Right renal pelvis (tissue), 4 donors: ENCODE measurements at places on chromosomes 6 and 20.

- DNase-seq, result no peak
These were observed 2.9 kb upstream of the MDGA1 start for GRCh38 chr6:37700620-37700973.

- no peak for DNase-seq
These were observed 50.0 kb upstream of the ESR1 start for GRCh38 chr6:151757506-151757955.

DNA sequence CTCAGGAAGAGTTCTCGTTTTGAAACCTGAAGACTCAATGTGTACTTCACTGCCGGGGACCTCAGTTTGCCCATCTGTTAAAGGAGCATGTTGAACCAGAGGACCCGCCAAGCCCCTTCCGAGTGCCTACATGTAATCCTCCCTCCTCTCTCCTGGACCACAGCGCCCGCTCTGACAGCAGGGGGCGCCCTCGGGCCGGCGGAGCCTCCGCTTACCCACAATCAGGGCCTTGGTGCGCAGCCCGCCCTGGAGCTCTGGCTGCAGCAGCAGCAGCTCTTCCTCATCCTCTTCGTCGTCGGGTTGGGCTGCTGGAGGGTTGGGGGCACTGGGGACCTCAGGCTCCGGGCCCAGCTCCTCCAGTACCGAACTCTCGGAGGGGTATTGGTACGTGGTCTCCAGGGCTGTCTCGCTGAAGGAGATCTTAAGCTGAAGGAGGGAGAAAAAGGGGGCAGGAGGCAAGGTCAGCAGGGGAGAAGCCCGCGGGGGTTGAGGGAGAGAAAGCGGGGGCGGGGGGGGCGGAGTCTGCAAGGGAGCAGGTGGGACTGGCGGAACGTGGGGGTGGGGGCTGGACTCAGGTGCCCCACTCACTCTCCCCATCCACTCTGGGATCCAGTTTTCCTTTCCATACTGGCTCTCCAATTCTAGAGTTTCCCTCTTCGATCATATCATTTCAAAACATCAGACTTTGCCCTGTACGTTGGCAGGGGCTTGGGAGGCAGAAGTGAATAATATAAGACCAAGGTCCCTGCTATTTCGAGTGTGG, 6.3 kb upstream of the DHX16 start:
- DNase-seq, result peak; percentile 60

DNA sequence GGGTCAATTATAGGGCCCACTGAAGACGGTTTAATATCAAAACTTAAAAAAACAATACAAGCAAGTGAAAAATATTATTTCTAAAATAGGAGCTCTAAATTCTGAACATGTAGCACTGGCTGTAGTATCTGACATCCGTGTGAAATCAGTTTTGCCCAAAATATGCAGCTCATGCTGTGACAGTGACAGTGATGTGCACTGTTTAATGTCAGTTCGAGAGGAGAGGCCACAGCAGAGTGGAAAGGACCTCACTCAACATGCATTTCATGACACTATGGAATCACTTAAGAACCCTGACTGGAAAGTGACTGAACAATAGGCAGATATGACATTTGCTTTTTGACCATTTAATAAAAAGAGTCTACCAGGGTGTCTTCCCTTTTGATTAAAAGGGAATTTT, 397.0 kb downstream of the FRK start:
- DNase-seq, result no peak

DNA sequence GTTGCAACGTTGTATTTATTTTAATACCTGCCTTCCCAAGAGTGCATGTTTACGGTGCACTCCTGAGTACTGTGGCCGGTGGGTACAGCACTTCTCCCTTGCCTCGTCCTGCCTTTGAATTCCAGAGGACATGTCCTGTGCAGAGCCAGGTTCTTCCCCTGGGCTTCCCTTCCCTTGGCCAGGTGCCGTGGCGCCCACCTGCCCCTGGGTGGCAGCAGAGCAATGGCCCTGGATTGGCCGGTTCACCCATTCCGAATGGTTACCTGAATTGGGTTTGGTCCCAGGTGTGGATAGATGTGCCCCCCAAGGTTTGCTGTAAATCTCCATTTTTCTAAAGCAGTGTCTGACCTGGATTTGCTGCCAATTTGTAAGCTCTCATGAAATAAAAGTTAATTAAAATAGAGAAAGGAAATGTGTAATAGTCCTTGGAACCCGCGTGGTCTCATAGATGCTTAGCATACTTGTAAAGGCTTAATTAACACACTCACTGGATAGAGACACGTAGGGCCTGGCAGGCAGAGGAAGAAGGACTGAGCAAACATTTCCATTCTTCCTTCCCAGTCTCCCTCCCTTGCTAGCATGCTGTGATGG, 40.6 kb downstream of the DTD1 start:
- no peak for DNase-seq

- DNase-seq, result no peak
These were observed 157.8 kb downstream of the SYCP2 start for GRCh38 chr20:59775687-59776055.

DNA sequence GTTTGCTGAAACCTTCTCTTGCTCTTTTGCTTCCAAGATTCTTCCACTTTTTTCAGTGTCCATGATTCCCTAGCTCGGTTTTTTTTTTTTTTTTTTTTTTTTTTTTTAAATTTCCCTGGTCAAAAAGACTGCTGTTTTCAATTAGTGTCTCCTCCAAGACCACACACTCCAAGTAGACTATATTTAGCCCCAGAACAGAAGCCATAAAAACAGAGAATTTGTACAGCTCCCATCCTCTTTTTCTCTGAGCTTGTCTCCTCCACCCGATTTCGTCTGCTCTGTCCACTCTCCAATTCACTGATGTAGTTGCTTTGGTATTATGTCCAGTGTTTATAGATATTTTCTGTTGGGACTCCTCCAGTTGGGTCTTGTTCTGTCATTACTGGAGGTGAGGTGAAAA, 37.6 kb downstream of the RSPH3 start:
- no peak for DNase-seq

- no peak for DNase-seq
These were observed 194.2 kb downstream of the SLC35F1 start for GRCh38 chr6:118101220-118101619.

DNA sequence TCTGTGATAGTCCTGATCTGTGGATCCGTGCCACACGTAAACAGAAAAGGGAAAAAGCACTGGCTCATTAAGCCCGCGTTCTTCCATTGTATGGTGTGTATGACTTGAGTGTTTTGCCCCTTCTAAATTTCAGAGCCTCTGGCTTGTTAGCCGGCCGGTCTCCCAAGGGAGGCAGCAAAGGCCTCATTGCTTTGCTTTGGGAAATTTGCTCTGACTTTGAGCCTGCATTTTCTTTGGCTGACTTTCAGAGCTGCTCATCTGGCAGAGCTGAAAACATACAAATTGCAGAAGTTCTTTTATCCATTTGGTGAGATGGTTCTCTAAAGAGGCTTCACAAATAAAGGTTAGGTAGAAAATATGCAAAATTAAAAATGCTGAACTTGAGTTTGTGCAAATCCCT, 123.0 kb downstream of the UTRN start:
- DNase-seq, result no peak

GRCh38 chr20:51164731-51165130, 141.8 kb upstream of the KCNG1 start:
- no peak for DNase-seq

DNA sequence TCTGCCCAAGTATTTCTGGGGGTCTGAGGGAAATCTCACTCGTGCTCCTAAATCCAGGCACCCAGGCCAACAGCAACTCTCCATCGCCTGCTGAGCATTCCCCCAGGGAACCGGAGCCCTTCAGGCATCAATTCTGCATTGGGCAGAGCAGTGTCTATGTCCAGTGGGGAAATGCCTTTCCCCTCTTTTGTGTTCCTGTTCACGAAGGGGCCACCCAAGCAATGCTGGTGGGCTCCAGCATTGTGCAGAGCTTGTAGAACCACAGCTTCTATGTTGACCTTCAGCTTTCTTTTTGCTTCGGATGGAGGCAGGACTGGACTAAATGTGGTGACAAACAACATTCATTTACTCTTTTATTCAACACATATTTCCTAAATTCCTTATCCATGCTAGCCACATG, 27.2 kb upstream of the DDR1 start:
- no peak for DNase-seq

- no peak for DNase-seq
These were observed 20.8 kb downstream of the PLCB1 start for GRCh38 chr20:8152847-8153246.

GRCh38 chr6:158008864-158009113, 27.1 kb downstream of the SYNJ2 start:
- DNase-seq, result no peak

DNA sequence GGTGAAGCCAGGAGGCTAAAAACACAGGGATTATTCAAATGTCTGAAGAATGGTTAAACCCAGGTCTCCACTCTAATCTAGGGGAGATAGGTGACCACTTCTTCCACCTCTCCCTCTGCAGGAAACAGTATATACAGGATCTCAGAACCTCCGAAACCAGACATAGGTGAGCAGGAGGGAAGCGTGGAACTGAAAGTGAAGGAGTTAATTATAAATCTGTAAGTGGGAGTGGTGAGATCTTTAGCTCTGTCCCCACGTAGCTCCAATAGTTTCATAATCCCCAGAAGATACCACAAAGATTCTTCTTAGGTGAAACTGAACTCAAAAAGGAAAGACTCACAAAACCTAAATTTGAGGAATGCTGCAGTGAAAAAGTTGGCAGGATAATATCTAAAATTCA, 76.8 kb downstream of the THEMIS start:
- DNase-seq, result no peak

- no peak for DNase-seq
These were observed 27.9 kb upstream of the SGK1 start for GRCh38 chr6:134345789-134346188.

- DNase-seq, result no peak
These were observed 74.1 kb upstream of the NAA20 start for GRCh38 chr20:19943061-19943521.

DNA sequence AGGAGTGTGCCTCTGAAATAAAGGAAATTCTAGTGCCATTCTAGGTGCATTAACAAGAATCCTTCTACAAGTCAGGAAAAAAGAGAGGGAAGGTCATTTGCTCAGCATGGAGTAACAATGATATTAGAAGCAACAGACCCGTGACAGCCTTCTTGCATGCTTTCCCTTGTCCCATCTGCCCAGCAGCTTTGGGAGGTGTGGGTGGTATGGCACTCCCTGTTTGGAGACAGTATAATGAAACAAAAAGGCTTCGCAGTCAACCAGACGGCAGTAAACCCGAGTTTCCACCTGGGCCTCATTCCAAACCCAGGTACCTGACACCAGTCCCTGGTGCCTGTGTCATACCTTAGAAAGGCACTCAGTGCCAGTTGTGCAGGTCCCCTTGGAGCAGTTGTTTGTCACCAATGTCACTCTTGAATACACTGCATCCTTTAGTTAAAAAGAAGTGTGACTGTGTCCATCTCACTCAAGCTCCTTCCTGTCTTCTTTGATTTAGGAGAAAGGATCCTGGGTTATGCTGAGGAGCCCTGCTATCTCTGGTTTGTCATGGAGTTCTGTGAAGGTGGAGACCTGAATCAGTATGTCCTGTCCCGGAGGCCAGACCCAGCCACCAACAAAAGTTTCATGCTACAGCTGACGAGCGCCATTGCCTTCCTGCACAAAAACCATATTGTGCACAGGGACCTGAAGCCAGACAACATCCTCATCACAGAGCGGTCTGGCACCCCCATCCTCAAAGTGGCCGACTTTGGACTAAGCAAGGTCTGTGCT, 14.7 kb downstream of the STK35 start:
- no peak for DNase-seq

DNA sequence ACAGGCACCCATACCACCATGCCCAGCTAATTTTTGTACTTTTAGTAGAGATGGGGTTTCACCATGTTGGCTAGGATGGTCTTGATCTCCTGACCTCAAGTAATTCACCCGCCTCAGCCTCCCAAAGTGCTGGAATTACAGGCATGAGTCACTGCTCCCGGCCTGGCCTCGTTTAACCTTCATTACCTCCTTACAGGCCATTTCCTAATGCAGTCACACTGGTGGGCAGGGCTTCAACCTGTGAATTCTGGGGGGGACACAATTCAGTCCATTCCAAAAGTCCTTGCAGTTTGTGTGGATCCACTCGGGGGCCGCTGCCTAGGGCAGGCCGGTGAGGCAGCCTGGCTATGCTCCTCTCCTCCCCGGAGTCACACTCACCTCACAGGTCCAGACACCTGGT, 112.4 kb upstream of the SNX9 start:
- DNase-seq, result no peak

- no peak for DNase-seq
These were observed 105.9 kb downstream of the ID4 start for GRCh38 chr6:19943042-19943441.

DNA sequence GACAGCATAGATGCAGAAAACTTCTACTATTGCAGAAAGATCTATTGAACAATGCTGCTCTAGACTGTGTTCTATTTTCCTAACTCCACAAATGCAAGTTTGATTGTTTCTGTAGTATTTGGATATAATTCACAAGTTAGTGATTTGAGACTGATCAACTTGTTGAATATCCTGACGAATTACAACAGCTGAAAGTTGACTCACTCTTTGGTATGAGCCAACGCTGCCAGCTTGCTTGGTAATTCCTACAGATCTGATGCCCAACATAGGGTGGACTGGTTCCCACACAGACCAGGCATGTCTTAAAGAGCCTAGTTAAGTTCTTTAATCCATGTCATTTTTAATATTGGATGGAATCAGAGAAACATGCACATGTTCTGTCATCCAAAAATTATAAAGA, 231.0 kb upstream of the RAB32 start:
- DNase-seq, result no peak

- no peak for DNase-seq
These were observed 156.7 kb downstream of the TRIM27 start for GRCh38 chr6:28767133-28767532.

- DNase-seq, result peak; percentile 72
These were observed 117.8 kb upstream of the SPACA1 start for GRCh38 chr6:87929843-87930288.

- no peak for DNase-seq
These were observed 29.3 kb downstream of the DOP1A start for GRCh38 chr6:83096791-83097190.

DNA sequence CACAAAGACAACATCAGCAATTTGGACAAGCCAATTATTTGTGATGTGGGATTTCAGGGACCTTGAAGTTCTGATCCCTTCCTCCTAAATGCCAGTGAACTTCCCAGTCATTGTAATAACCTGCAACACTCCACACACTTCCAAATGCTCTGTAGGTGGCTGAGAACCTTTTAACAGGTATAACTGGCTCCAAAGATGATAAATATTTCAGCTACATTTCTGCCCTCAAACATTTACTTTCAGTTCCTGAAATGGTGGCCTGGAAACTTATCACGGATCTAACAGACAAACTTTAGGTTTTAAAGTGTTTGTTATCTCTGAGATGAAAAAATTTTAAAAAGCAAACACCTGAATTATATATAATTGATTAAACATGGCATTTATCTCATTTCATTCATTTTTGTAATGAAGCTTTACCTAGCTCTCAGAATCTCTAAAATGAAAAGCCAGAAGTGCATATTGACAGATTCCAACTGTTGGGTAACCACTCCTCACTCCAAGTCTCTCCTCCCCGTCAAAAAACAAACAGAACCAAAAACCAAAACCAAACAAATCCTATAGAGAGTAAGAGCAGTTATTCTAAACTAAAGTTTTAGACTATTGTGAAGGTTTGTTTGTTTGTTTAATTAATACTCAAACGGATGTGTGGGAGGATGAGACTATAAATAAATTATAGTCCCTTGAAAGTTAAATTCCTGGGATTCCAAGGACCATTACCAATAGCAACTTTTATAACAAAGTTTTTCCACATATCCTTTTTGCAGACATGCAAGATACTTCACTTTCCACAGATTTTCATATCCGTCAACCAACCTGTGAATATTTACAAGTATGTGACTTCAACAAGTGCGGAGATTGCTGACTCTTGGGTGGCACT, 12.4 kb upstream of the KIAA0408 start:
- no peak for DNase-seq
